ENCODE measurements at places on chromosomes 3 and 15. TPM values are rescaled to one million over a fixed set of nuclear protein-coding genes. Genes with fewer than 3 reads are reported as not detected.

The ACOX2 gene
- total RNA-seq: 22.8 TPM

The LOXL1 gene
- total RNA-seq: 65.1 TPM

The ARMC8 gene
- total RNA-seq: 95.7 TPM

The ZNF620 gene
- total RNA-seq: 15.3 TPM

The UNC13C gene
- 67.3 TPM for total RNA-seq

The NT5DC2 gene
- total RNA-seq: 62.9 TPM

The UBA7 gene
- total RNA-seq: 28.0 TPM

The RBM5 gene
- total RNA-seq: 451 TPM

Data from camera-type eye (tissue), 1 donor.